Right cardiac atrium (tissue), 5 donors: ENCODE measurements at places on chromosomes 3 and 15. TPM values are rescaled to one million over a fixed set of nuclear protein-coding genes. Genes with fewer than 3 reads are reported as not detected.

DNA sequence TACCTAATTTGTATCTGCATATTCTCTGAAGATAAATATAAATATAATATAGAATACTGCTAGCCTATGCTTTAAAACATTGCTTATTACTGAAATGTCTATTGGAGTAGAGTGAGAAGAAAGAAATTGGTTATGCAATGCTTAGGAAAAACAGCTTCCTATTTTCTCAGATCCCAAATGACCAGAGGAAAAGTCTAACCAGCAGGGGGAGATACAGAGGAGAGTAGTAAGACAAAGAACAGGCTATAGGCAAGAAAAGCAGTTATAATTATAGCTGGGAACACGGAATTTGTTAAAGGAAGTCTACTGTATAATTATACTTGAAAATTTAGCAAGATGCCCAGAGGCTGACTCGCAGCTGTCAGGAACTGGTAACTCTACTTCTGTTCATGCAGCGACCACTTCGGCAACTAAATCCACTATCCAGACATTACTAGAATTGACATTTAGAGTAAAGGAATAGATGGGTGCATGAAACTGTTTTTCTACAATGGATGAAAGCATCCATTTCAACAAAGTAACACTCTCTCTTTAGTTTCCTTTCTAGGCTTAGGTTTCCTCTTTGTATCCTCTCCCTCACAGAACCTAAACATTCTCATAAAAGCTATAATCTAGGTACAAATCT, 97.2 kb downstream of the TBC1D5 start:
- no peak for DNase-seq

DNA sequence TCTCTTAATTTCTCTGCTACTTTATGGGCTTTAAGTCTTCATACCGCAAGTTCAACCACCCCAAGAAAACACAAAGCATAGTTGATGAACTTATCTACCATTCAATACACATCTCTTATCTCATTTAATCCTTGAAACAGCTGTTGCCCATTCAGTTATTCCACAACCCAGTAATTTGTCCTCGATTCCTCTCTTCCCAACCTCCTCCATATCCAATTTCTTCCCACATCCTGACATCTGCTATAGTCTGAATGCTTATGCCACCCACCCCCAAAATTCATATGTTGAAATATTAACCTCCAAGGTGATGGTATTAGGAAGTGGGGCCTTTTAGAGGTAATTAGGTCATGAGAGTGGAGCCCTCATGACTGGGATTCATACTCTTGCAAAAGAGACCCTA, 345.4 kb downstream of the ERC2 start:
- DNase-seq, result no peak

The TBC1D23 gene
- 31.1 TPM for total RNA-seq

GRCh38 chr3:11170052-11170770, 15.9 kb downstream of the HRH1 start:
- DNase-seq, result no peak

- no peak for DNase-seq
These were observed 21.8 kb downstream of the METTL6 start for GRCh38 chr3:15405448-15406050.
